Fibroblast of skin of right biceps (primary cell): ENCODE measurements at places on chromosomes 16 and 17.

- DNase-seq, result no peak
These were observed 12.5 kb downstream of the CALCOCO2 start for GRCh38 chr17:48843187-48843900.

GRCh38 chr17:70235252-70235651, 65.9 kb downstream of the KCNJ2 start:
- no peak for DNase-seq

GRCh38 chr17:16943541-16944333, 28.2 kb downstream of the TNFRSF13B start:
- DNase-seq, result no peak

- DNase-seq, result no peak
These were observed 2.0 kb upstream of the SLC43A2 start for GRCh38 chr17:1630662-1631061.

DNA sequence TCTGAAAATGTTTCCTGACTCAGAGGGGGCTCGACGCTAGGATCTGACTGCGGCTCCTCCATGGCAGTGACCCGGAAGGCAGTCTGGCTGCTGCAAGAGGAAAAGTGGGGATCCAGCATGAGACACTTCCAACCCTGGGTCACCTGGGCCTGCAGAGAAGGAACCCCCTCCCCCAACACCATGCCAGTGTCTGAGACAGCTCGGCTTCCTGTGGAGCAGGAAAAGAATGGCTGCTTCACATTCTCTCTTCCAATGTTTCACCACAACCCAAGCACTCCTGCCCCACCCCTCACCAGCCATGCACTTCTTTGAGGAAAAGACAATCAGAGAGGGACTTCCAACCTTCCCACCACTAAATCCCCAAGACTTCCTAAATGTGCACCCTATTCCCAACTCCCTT, 10.8 kb downstream of the TP53 start:
- DNase-seq, result no peak
